ENCODE measurements at places on chromosomes 4 and X.

- no peak for DNase-seq
Measured at GRCh38 chr4:188086858-188087257, 22.5 kb downstream of the TRIML2 start.

DNA sequence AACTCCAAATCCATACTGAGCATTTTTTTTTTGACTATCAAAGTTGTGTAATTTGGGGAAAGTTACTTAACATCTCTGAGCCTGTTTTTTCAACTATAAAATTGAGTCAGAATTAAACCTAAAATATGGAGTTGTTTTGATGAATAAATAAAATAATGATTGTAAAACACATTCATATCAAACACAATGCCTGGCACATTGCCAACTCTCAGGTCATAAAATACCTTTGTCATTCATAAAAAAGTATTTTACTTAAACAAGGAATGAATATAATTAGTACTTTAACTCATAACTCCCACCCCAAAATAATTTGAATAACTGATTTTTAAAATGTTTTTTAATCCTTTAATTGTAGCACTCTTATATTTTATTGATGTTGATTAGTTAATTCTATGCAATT lies 3.8 kb upstream of the GPR174 start:
- DNase-seq = no peak

DNA sequence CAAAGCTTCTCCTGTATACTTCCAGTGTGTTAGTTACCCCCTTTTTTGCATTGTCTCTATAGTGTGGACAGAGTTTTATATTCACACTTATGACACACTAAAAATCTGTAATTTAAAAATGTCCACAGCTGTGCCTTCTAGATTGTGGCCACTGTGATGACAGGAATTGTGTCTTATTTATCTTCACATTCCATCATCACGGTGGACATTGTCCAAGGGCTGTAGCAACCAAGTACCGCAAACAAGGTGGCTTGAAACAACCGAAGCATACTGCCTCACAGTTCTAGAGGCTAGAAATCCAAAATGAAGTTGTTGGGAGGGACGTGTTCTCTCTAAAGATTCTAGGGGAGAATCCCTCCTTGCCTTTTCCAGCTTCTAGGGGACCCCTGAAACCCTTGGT lies 32.3 kb downstream of the CHRNA9 start:
- DNase-seq = no peak

DNA sequence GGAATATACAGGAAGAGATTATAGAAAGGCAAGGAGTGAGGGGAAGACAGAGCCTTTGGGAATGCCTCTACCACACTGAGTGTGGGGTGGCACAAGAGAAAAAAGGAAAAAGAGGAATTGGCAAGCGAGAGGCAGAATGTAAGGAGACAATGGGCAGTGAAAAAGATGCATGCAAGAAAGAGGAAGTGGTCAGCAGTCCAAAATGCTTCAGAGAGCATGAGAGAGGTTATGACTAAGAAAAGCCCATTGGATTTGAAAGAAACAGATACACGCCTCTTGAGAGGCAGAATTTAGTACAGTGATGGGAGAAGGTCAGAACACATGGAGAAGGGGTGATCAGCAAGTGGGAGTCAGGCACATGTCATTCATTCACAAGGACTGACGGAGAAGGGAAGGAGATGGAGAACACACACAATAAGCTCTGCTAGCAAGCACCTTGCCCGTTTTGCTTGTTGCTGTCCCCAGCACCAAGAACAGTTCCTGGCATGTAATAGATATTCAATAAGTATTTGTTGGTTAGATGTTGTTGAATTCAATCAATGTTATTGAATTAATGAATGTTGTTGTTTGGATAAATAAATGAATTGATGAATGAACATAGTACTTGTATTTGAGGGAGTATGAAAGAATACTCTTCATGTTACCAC lies 6.3 kb downstream of the DCHS2 start:
- no peak for DNase-seq

GRCh38 chrX:78618987-78619386 lies 40.1 kb downstream of the RTL3 start:
- DNase-seq = no peak

DNA sequence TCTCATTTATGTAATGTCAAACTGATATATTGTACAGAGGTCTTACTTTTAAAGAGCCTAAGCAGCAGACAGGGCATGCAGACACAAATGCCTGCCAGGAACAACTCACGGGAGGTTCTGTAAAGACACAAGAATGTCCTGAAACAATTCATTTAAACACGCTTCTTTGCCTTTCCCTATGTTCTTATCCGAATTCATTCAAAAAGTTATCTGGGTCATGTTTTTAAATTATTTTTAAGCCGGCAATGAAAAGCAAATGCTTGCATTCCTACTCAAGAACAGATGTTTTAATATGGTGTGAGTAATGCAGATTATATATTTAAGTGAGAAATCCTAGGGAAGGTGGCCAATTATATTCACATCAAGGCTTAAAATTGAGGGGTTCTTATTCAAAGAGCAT lies 192.6 kb downstream of the PDGFC start:
- DNase-seq = no peak

GRCh38 chr4:153731239-153731638 lies 28.6 kb downstream of the RNF175 start:
- no peak for DNase-seq

GRCh38 chr4:152972821-152973628 lies 36.9 kb downstream of the FHDC1 start:
- no peak for DNase-seq

- DNase-seq = no peak
Measured at GRCh38 chrX:107324493-107325310, 118.3 kb downstream of the DNAAF6 start.

DNA sequence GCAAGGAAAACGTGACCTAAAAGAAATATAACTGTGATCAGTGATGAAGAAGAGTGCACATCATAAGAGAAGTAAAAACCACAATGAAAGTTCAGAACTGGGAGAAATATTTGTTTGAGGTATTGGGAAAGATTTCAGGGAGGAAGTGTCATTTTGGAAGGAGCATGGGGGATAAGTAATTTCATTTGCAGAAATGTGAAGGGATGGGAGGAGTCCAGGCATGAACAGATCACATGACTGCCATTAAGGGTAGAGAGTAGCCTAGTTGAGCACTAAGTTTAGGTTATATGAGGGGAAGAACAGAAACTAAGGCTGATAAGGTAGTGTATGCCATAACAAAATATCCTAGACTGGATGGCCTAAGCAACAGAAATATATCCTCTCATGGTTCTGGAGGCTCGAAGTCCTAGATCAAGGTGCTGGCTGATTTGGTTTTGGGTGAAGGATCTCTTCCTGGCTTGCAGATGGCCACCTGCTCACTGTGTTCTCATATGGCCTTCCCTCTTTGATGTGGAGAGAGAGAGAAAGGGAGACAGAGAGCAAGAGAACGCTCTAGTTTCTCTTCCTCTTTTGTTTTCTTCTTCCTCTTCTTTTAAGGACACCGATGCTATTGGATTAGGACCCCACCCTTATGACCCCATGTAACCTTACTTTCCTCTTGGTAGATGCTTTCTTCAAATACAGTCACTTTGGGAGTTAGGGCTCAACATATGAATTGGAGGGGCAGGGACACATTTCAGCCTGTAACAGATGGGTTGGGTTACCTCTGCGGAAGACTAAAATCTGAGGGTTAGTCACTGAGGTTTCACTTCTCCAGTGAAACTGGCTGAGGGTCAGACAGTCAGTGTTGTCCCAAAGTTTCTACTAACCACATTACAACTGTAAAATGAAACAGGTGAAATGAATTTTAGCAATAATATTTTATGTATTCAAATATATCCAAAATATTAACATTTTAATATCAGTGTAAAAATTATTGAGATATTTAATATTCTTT lies 77.9 kb downstream of the EGF start:
- no peak for DNase-seq

GRCh38 chr4:4358093-4358854 lies 28.6 kb upstream of the NSG1 start:
- DNase-seq = no peak

- no peak for DNase-seq
Measured at GRCh38 chr4:41611881-41612871, 74.2 kb downstream of the LIMCH1 start.
